ENCODE measurements at places on chromosomes 16 and 17.

DNA sequence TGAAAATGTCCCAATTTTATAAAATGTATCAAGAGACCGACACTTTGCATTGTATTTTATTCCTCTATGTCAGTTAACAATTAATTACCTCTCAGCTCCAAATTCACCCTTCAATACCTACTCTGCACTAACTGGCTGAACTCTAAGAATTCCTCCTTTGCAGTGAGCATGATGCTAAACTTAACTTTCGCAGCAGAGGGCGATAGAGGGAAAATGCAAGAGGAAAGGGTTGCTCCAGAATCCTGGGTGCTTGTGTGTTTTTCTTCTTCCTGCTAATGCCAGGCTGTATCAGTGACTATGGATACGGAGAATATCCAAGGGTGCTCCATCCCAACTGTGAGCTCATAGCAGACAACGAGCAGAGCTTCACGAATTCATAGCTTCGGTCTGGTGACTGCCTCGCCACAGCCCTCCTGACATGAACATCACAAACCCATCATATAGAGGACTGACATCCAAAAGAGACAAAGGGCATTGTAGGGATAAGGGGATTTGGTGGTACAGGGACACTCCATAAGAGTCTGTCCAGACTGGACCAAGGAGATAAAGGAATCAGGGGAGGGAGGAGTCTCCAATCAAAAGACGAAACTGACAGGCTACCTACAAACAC lies 172.9 kb downstream of the STX8 start:
- peak; percentile 48 for DNase-seq

DNA sequence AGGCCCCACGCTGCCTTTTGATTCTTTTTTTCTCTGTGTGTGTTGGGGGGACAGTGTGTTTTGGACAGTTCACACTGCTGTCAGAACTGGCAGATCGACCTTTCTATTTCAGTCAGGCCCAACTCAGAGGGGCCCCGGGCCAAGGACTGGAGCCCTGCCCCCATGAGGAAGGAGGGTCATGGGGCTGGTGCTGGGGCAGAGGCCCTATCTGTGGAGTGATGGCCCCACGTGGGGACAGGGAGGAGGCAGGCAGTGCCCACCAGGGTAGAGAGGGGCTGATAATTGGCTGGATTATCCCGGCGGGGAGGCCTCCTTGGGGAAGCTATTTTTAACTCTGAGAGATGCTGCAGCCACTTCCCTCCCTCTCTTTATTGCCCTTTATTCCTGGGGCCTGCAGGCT lies 5.7 kb upstream of the KCNJ12 start:
- DNase-seq = no peak

- no peak for DNase-seq
Measured at GRCh38 chr17:64707050-64707591, 45.0 kb upstream of the SMURF2 start.

DNA sequence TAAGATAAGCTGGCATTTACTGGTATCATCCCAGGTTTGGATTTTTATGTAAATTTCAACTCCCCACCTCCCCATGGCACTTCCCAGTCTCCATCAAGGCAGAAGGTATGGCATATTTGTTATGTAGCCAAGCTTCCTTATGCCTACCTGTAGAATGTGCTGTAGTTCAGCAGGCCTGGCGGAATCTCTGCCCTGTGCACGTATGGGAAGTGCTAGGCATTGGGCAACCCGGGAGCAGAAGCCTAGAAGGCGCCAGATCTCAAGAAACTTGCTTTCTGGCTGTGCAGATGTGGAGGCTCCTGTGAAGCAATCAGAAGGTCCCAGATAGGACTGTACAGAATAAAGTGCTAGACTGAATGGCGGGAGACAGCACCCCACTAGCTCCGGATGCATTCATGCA lies 64.7 kb downstream of the SNX20 start:
- DNase-seq = no peak

DNA sequence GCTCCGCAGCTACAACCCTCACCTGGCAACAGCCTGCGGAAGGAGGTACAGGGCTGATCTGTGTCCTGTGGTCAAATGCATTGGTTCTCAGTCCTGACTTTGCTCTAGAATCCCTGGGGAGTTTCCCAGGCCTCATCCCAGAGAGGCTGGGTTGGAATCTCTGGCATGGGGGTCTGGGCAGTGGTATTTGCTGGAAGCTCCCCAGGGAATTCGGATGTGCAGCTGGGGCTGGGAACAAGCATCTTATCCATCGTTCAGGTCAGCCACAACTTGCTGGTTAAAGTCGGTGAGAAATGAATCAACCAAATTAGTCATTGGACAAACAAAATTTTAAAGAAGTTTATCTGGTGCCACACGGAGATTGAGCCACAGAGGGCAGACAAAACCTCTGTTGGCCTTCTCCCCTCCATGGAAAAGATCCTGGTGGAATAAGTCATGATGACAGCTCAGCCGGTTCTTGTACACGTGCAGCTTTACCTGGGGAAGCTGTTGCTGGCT lies 231.2 kb downstream of the FOXL1 start:
- DNase-seq = no peak

DNA sequence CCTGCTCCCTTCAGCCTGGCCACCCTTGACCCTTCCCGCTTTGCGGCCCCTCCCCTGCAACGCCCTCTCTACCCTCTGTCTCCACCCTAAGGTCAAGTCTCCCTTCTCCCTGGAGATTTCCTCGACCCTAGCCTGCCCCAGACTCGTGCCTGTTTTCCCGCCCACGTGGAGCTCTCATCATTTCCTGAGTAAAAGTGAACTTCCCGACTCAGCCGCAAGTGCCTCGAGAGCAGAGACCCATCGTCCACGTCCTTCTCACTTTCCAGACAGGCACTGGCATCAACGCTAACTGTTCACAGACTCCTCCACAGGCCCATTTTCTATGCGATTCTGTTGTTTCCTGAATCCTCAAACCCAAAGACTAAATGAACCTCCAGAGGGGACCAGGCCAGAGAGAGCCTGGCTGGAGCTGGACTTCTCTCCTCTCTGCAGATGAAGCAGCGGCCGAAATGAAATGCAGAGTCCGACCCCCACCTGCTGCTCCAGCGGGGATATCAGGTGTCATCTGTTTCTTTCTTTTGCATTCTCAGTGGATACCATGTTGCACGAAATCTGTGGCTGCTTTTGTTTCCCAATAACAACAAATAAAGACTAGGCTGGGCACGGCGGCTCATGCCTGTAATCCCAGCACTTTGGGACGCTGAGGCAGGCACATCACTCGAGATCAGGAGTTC lies 52.5 kb downstream of the RTN4RL1 start:
- DNase-seq = peak; percentile 49

GRCh38 chr17:17088086-17088485 lies 45.8 kb downstream of the MPRIP start:
- no peak for DNase-seq

- no peak for DNase-seq
Measured at GRCh38 chr16:14364386-14365199, 265.5 kb downstream of the PARN start.

DNA sequence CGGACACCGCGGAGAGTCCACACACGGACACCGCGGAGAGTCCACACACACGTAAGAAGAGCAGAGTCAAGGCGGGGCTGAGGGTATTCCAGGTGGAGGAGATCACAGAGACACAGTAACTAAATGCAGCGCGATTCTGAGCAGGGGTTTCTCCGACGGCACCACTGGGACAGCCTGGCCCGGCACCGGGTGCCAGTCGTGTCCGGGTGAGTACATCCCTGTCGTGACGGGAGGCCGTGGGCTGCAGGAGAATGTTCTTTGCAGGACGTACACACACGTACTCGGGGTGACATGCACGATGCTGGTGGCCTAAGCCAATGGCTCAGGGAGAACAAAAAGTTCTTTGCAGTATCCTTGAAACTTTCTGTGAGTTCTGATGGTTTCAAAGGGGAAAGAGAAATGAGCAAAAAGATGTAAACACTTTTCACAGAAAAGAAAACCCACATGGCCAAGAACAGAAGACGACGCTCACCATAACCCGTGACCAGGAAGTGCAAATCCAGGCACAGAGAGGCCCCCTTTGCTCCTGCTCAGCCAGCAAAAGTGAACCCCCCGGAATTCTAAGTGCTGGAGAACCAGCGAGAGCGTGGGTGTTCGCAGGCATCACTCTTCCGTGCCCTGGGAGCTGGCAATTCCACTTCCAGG lies 53.7 kb upstream of the METRNL start:
- no peak for DNase-seq

DNA sequence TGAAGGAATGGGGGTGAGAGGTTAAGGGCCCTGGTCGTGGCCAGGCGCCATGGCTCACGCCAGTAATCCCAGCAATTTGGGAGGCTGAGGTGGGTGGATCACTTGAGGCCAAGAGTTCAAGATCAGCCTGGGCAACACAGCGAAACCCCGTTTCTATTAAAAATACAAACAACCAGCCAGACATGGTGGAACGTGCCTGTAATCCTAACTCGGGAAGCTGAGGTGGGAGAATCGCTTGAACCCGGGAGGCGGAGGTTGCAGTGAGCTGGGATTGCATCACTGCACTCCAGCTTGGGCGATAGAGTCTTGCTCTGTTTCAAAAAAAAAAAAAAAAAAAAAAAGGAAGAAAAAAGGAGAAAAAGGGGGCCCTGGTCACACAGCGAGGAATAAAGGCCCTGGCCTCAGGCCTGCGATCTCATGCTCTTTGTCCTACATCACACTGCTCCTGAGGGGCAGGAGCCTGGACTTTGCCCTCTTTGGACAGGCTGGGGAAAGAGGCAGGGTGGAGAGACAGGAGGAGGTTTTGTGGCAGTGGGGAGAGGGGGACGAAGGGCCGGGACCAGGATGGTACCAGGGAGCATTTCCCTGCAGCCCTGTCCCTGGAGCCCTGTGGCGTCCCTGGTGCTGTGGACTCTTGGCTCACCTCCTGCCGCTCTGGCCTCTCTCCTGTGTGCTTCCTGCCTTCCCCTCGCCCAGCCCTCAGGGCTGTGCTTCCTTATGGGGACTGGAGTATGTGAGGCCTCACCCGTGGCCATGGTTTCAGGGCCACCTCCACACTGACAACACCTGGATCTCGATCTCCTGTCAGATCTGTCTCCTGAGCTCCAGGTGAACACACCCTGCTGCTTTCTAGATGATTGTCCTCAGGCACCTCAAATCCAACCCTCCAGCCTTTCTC lies 19.7 kb upstream of the SLC25A19 start:
- no peak for DNase-seq

- DNase-seq = no peak
Measured at GRCh38 chr17:63116228-63116627, 150.2 kb downstream of the TANC2 start.

DNA sequence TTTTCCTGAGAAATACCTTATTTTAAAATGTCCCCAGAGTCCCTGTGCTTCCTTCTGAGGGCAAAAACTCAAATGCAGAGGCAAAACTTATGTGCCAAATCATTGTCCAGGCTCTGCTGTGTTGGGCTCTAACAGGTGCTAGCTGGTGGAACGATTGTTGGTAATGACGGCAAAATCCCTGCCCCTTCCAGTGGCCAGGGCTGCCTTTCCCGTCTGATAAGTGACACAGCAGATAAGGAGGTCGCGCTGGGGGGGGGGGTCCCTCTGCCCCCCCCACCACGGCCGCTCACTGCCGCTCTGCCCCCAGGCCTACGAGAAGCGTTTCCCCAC lies 29.1 kb downstream of the SEC14L5 start:
- DNase-seq = no peak

- no peak for DNase-seq
Measured at GRCh38 chr17:27520491-27521185, 64.4 kb downstream of the KSR1 start.

GRCh38 chr16:63655846-63656245 lies 1466.0 kb downstream of the CDH11 start:
- no peak for DNase-seq

DNA sequence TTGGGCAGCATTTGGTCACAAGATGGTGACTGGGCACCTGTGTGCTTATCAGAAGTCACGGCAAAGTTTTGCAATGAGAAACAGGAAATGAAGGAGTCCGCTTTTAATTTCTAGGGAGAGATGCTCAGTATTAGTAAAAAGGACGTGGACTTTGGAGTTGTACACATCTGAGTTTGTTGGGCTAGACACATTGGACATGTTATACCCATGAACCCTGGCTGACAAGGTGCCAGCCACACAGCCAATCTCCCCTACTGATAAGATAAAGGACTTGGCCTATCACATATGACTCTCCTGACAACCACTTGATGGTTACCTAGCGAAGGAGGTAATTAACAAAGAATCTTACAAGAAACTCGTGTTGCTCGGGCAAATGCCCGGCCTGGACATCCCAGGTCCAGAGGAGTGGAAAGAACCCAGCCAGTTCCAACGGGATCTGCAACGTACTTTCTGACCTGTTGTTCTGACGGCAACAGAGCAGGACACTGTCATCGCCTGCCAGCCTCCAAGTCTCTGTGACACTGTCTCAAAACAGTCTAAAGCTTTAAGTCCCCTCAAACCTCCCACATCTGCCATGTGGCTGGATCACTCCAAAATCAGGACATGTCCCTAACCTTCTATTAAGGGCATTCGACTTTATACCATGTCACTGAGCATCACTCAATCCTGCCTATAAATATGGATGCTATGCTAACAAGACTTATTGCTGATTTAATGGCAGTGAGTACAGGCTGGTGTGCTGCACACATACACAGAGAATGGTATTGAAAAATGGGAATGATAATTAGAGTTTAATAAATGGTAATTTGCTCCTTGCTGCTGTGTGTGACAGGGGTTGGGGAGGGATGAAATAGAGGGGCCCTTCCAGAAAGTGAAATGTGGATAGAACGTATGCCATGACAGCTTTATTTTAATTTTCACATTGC lies 47.6 kb upstream of the LYRM9 start:
- DNase-seq = no peak

DNA sequence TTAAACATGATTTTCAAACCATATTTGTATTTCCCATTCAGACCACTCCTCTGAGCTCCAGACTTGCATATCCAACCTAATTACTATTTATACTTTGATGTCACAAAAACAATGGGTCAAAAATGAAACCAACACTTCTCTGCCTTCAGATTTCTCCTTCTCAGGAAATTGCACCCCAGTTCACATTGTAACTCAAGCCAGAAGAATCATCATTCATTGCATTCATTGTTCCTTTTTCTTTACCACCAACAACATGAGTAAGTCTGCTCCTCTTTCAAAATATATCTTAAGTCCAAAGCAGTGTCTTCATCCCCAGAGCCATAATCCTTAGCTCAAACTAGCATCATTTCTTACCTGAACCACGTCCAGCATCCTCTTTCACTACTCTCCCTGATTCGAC lies 2.6 kb upstream of the AKAP1 start:
- no peak for DNase-seq

GRCh38 chr17:83068641-83069570 lies 10.5 kb upstream of the METRNL start:
- DNase-seq = no peak

GRCh38 chr17:31677681-31678080 lies 181.4 kb downstream of the COPRS start:
- no peak for DNase-seq

- DNase-seq = no peak
Measured at GRCh38 chr17:31225831-31226230, 71.2 kb downstream of the OMG start.
